Activated B cell treated with CpG ODN at 0.5 μM for 24 hours (primary cell): ENCODE measurements at places on chromosomes 3 and 15. TPM values are rescaled to one million over a fixed set of nuclear protein-coding genes. Genes with fewer than 3 reads are reported as not detected.

SHF gene
- total RNA-seq = 5.8 and 8.5 TPM in 2 replicates

STXBP5L gene
- total RNA-seq = not detected in 2 replicates

LRRIQ4 gene
- total RNA-seq = 0.29 and 0.40 TPM in 2 replicates

FGD5 gene
- not detected in 2 replicates for total RNA-seq

PLSCR5 gene
- not detected in 2 replicates for total RNA-seq

SLC22A13 gene
- total RNA-seq = 0.20 and 0.51 TPM in 2 replicates

IQCH gene
- 1.1 and 1.5 TPM in 2 replicates for total RNA-seq

RPP14 gene
- total RNA-seq = 17.5 and 17.7 TPM in 2 replicates

CRTAP gene
- 36.5 and 36.6 TPM in 2 replicates for total RNA-seq

DNA sequence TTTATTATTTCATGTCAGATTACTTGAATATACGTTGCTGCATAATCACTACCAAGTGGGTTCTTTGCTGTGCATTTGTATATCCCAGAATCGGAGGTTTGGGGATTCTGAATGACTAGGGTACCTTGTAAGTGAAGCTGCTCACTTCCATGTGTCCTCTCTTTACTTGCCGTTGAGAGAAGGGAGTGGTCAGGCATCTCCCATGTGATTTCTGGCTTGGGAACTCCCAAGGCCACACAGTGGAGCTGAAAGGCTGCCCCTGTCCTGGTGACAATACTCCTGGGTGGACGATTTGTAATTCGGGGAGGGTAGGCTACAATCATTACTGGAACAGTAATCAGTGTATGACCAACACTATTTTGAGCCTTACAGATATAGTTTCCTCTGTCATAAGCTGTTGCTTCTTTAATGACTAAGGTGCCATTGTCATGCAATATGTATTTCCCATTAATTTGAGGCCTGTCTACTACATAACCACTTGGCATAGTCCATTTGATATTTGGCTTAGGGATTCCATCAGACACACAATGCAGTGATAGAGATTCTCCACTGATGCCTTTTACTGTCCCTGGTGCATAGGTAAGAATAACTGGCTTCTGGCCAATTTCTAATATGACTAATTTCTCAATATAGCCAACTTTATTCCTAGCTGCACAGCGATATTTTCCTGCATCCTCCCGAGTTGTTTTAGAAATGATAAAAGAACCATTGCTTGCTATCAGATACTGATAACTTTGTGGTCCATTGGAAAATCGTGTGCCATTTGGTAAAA, 24.0 kb downstream of the IGSF10 start:
- H3K4me1 ChIP-seq = peaks cover 17% of the 10 kb centered on the region
- no peak for DNase-seq

DNA sequence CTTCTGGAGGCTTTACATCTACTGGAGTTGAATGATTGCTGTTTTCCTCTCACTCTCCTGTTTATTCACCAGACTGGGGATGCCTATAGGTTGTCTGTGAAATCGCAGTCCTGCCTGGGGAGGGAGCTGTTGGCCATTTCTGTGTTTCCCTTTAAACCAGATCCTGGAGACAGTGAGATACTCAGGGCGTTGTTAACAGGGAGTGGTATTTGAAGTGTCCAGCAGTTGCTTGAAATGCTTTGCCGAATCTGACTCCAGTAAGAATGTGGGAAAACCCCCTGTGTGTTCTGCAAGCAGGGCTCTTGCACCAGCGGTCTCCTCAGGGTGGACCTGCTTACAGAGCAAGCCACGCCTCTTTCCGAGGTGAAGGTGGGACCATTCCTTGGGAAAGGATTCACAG, 4.3 kb upstream of the LRRK1 start:
- H3K36me3 ChIP-seq = peaks cover 2% of the 10 kb centered on the region
- H3K4me1 ChIP-seq = peaks cover 11% of the 10 kb centered on the region
- H3K27ac ChIP-seq = no peak overlapping the region
- H3K27me3 ChIP-seq = no peaks in the 10 kb centered on the region
- DNase-seq = no peak

- DNase-seq = no peak
- no peaks in the 10 kb centered on the region for H3K36me3 ChIP-seq
- H3K27ac ChIP-seq = no peak overlapping the region
- peaks cover 29% of the 10 kb centered on the region for H3K27me3 ChIP-seq
These were observed 48.5 kb upstream of the NR2C2 start for GRCh38 chr3:14898929-14899328.

GRCh38 chr3:138042043-138042442, 32.1 kb downstream of the CLDN18 start:
- no peak for DNase-seq
- H3K4me1 ChIP-seq = no peaks in the 10 kb centered on the region
- no peak overlapping the region for H3K4me3 ChIP-seq
- H3K27ac ChIP-seq = no peak overlapping the region
- H3K36me3 ChIP-seq = no peaks in the 10 kb centered on the region

DNA sequence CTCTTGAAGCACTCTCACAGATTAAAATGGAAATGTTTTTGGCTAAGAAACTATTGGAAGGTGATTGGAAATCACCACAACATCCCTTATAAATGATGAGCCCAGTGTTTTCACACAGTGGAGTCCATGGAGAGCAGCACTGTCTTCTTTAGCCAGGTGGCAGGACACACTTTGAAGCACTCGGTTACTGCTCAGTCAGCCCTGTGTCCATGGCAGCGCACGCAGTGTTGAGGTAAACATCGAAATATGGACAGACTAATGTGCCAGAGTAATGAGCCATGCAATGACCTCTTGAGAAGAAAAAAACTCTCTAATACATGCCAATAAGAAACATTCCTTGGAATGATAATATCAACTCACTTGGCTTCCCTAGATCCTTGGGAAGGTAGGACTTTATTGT, 66.6 kb downstream of the TGFBR2 start:
- H3K36me3 ChIP-seq = peaks cover 98% of the 10 kb centered on the region
- H3K27me3 ChIP-seq = no peaks in the 10 kb centered on the region
- peak overlapping the region; percentile 70 for H3K27ac ChIP-seq
- H3K4me3 ChIP-seq = peak overlapping the region; percentile 19
- DNase-seq = no peak
- H3K4me1 ChIP-seq = peaks cover 94% of the 10 kb centered on the region

GRCh38 chr15:79128556-79128955, 38.0 kb upstream of the RASGRF1 start:
- no peak for DNase-seq
- H3K4me3 ChIP-seq = no peak overlapping the region
- H3K27ac ChIP-seq = no peak overlapping the region
- peaks cover 20% of the 10 kb centered on the region for H3K27me3 ChIP-seq
- no peaks in the 10 kb centered on the region for H3K36me3 ChIP-seq

GRCh38 chr3:172007065-172007370, 32.4 kb upstream of the FNDC3B start:
- no peak for DNase-seq
- no peaks in the 10 kb centered on the region for H3K27me3 ChIP-seq
- H3K27ac ChIP-seq = no peak overlapping the region
- H3K4me1 ChIP-seq = no peaks in the 10 kb centered on the region
- no peak overlapping the region for H3K4me3 ChIP-seq

DNA sequence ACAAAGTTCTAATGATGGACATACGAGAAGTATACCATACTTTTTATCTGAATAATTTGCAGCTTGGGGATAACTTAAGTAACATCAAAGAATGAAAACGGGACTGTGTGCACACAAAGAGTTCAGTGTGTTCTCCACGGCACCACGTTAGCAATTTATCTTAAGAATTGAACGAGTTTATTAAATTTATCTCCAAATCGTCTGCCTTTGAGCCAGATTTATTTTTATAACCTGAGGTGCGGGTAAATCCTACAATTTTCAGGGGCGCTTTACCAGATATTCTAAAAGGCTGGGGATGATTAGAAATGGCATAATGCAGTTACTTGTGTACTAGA, 3.5 kb downstream of the CHD2 start:
- peaks cover 56% of the 10 kb centered on the region for H3K36me3 ChIP-seq
- peak overlapping the region; percentile 100 for H3K27ac ChIP-seq
- peak overlapping the region; percentile 97 for H3K4me3 ChIP-seq
- no peaks in the 10 kb centered on the region for H3K27me3 ChIP-seq

DNA sequence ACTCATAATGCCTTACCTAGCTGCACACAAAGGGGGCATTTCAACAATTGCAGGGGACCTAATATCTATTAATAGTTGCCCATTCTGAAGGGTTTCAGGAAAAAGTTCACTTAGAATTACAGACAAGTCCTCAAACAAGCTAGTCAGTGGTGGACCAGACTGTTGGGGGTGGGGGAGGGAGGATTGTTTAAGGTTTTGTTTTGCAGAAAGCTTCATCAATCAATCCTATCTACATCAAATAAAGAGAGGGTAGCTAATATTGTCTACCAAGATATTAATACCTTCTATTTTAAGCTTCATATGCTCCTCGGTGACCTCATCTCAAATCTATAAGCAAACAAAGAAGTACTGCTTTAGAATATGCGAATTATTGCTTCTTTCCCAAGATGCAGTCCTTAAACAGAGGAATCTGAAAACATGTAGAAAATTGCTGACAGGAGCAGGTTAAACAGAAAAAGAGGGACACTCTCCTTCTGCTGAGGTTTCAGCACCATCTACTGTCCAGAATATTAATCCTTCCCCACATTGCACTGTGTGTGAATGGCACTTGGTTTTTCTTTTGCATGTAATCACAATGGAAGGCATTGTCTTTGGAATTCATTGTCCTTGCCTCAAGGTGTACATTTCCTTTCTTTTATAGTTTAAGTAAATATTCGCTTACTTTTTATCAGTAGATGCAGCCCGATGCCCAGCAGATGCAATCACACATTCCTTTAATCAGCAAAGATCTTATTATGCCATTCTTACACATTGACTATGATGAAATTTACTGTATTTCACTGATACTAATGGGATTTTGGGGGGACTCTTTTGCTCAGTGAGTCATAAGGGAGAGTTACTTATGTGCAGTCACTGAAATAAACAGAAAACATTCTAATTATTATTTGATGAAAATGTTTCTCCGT, 94.7 kb downstream of the IL5RA start:
- H3K36me3 ChIP-seq = no peaks in the 10 kb centered on the region
- DNase-seq = no peak
- no peaks in the 10 kb centered on the region for H3K4me1 ChIP-seq
- H3K4me3 ChIP-seq = no peak overlapping the region
- H3K27ac ChIP-seq = no peak overlapping the region

GRCh38 chr3:78402720-78403119, 1362.8 kb downstream of the ROBO2 start:
- no peak overlapping the region for H3K27ac ChIP-seq
- H3K4me1 ChIP-seq = no peaks in the 10 kb centered on the region
- no peaks in the 10 kb centered on the region for H3K27me3 ChIP-seq
- no peaks in the 10 kb centered on the region for H3K36me3 ChIP-seq

GRCh38 chr3:182697345-182697919, 95.9 kb upstream of the ATP11B start:
- no peak overlapping the region for H3K27ac ChIP-seq
- no peak for DNase-seq
- H3K27me3 ChIP-seq = peaks cover 4% of the 10 kb centered on the region

DNA sequence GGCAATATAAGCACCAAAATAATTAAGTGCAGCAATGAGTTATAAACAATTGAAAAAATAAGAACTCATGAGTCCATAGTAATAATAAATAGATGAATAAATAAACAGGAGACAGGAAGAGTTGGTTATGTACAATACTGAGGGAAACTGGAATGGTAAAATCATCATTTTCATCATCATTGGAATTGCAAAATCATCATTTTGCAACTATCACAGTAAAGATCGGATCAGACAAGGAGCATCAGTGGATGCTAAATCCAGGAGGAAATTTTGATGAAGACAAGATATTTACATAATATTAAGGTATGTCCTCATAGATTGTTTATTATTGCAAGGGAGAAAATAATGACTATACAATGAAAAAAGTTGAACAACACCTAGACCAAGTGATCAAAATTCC, 38.8 kb upstream of the ACAN start:
- peaks cover 20% of the 10 kb centered on the region for H3K27me3 ChIP-seq
- no peak overlapping the region for H3K27ac ChIP-seq
- H3K4me1 ChIP-seq = no peaks in the 10 kb centered on the region

DNA sequence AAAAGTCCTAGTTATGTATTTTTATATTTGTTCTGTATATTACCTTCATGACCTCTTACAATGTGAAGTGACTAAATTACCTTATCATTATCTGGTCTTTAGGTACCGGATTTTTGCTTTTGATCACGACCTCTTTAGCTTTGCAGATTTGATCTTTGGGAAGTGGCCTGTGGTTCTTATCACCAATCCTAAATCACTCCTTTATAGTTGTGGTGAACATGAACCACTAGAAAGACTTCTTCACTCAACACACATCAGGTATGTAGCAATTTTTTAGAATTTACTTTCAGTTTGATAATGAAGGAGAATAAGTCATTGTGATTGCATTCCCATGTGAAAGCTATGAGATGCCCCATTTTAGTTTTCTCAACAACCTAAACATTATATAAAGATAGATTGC, 18.3 kb downstream of the TMEM62 start:
- peaks cover 73% of the 10 kb centered on the region for H3K36me3 ChIP-seq
- H3K27me3 ChIP-seq = no peaks in the 10 kb centered on the region
- H3K27ac ChIP-seq = no peak overlapping the region
- no peak overlapping the region for H3K4me3 ChIP-seq
- no peak for DNase-seq

- peaks cover 4% of the 10 kb centered on the region for H3K27me3 ChIP-seq
- no peaks in the 10 kb centered on the region for H3K36me3 ChIP-seq
- H3K27ac ChIP-seq = no peak overlapping the region
These were observed 28.7 kb upstream of the ZNF148 start for GRCh38 chr3:125403789-125404188.

- no peak for DNase-seq
- H3K27me3 ChIP-seq = no peaks in the 10 kb centered on the region
- H3K4me3 ChIP-seq = no peak overlapping the region
- H3K27ac ChIP-seq = no peak overlapping the region
- peaks cover 7% of the 10 kb centered on the region for H3K36me3 ChIP-seq
These were observed 111.9 kb downstream of the SLC9A9 start for GRCh38 chr3:143736205-143736997.

DNA sequence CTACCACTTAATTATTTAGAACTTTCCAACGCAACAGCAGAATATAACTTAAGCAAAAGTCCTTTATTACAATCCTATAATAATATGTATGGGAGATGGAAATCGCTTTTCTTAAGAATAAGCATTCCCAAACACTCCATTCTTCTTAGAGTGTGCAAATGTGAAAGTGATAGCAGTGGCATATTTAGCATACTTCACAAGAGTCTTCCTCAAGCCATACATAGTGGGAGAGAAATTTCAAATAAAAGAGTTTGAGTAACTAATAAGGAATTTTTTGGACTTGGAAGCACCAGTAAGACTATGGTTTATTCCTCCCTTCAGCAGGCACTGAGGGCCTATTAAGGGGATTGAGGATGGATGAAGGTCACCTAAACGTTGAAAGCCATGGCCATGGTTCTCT, 22.1 kb upstream of the BNC1 start:
- H3K36me3 ChIP-seq = no peaks in the 10 kb centered on the region
- peaks cover 13% of the 10 kb centered on the region for H3K27me3 ChIP-seq
- H3K4me3 ChIP-seq = no peak overlapping the region
- H3K4me1 ChIP-seq = no peaks in the 10 kb centered on the region
- no peak overlapping the region for H3K27ac ChIP-seq
- DNase-seq = no peak
